ENCODE measurements at places on chromosomes 1 and 21.

DNA sequence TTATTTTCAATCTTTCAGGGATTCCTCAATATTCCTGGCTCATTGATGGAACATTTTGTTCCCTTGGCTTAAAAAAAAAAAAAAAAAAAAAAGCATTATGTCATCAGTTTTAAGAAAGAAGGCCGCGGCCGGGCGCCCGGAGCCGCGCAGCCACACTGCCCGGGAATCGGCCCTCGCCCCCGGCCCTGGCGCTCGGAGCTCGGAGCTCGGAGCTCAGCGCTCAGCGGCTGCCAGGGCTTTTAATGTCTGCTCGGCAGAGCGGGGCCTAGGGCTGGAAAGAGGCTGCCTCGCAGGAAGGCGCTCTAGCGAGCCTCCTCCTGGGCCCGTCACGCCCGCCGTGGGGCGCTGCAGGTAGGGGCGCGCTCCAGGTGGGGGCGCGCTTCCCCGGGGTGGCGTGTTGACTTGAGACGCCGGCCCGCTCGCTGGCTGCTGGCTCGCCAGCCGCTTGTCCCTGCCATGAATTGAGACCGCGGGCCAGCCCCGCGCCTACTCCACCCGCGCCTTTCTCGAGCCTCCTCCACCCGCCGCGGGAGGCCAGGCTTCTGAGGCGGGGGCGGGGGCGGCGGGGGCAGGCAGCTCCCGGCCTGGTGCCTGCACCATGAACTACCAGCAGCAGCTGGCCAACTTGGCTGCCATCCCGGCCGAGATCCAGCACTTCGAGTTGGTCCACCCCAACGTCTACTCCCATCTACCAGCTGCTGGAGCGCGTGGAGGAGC, 5.4 kb upstream of the TDRD5 start:
- DNase-seq = no peak

DNA sequence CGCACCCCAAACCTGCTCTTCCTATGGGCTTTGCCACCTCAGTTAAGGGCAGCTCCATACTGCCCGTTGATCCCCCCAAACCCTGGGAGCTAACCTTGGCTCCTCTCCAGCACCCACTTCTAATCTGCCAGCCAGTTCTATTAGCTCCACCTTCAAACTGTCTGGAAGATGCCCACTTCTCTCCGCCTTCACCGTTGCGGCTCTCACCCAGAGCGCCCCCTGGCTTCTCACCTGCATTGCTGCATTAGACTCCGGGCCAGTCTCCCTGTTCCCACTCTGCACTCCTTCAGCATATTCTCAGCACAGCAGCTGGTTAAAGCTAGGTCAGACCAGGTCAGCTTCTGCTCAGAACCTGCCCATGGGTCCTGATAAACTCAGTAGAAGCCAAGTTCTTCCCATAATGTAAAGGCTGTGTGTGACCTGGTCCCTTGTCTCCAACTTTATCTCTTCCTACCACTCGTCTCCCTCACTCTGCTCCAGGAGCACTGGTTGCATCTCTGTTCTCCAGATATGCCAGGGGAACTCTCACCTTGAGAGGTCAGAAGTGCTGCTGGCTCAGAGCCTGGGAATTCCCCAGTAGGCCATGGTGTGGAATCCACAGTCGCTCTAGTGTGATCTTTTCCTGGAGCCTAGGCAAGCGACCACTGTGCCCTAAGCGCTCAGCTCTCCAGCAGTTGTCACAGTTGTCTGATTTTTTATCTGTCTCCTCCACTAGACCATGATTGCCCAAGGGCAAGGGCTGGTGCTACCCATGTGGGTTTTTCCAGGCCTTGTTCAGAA, 150.3 kb downstream of the HMGB4 start:
- DNase-seq = no peak

GRCh38 chr1:217135569-217135915, 412.3 kb upstream of the ESRRG start:
- DNase-seq = no peak

GRCh38 chr1:50438945-50439344, 15.7 kb upstream of the DMRTA2 start:
- DNase-seq = no peak

DNA sequence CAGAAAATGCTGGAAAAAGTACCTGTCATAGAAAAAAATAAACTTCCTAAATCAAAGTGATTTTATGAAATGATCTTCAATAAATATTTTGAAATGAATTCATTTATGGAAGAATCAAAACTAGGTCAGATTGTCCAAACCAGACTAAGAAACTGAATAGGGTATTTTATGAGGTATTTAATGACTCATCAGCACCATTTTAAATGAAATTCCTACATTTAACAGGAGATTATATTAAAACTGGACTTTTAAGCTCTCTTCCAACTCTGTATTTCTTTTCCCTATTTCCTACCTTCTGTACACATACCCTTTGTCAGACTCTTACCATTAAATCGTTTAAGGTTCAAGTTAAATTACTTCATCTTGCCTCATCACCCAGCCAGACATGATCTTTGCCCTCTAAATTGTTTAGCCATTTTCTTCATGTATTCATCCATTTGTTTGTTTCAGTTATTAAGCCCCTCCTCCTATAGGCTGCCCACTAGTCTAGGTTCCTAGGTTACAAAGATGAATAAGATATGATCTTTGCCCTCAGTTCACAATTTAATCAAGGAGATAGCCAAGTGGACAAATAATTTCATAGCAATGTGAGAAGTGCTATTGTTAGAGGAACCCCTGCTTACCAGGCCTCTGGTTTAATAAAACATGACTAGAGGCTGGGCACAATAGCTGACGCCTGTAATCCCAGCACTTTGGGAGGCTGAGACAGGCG, 25.0 kb downstream of the TATDN3 start:
- DNase-seq = no peak

DNA sequence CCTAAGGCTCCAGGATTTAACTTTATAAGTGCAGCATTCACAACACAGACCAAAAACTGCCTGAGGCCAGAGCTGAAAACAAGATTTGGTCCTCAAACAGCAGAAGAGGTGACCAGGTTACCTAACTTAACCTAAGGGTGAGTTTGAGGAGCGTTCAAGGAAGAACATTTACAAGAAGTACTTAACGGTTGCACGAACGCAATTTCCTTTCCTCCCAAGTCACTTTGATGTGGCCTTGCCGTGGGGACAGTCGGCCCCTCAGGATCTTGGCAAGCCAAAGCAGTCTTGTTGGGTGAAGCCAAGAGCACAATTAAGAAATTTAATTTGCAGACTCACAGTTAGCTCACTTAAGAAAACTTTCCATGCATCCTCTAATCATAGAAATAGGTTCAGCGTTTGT, 202.6 kb upstream of the COA6 start:
- no peak for DNase-seq
